ENCODE measurements at places on chromosomes 1 and 21.
A peak's percentile ranks its signal among the peaks of the same experiment; 100 is the strongest.

GRCh38 chr1:119771016-119771415 lies 2.3 kb upstream of the HMGCS2 start:
- DNase-seq: peak; percentile 77

DNA sequence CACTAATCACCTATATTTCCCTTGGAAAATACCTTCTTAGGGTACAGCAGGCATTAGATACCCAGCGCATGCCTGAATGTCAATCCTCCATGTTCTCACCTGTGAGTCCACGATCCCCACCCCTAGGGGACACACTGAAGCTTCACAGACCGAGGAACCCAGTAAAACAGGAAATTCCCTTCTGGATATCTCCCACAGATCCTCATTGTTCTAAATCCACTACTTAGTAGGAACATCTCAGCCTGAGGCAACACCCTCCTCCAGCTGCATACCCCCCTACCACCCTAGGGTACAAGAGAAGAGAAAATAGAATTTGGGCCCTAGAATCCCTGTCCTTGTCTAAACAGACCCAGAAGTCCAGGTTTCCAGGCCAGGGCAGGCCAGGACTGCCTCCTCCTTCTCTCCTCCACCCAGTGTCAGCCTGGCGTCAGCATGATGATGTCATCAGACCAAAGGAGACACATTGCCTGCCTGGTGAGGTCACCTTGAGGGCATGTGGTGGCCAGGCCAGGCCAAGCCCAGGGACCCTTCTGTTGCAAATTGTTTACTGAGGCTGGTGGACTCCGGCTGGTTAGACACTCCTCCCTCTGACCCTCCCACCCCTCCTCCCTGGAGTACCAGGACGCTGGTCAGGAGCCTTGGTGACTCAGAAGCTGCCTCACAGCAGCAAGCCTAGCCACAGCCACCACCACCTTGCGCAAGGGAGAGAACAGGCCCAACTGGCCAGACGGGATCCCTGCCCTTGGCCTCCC lies 6.2 kb downstream of the NECTIN4 start:
- peak; percentile 95 for DNase-seq

DNA sequence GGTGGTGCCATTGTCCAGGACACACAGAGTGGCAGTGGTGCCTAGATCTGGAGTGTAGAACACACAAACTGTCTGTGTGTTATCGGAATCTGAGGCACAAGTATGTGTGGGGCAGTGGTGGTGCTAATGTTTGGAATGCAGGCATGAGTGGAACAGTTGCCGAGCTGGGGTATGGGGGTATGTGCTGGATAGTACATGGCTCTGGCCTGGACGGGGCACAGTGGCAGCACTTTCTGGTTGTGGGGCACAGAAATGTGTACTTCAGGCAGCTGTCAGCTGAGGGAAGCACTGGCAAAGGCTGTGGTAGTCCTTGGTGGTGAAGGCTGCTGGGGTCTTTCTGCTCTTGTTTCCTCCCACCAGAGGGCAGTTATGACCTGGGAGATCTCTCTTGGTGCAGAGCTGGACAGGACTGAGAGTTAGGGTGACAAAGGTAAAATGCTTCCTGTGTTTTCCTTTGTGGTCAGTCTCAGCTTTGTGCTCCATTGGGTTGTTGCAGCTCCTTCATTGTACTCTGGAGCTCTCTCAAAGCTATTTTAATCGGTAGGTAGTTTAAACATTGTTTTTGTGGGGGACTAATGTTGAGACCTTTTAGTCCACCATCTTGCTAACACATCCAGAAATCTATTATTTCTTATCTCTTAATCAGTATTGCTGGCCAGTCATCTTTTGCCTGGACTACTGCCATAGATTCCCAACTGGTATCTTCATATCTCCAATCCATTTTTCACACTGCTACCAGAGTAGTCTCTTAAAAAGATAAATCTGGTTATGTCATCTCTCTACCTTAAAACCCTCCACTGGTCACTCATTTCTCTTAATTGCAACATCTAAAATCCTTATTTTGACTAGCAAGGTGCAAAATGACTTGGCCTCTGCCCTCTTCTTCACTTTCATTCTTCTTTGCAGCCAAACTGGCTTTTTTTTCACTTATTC lies 83.9 kb upstream of the NBPF4 start:
- no peak for DNase-seq

- DNase-seq: no peak
Measured at GRCh38 chr1:117392771-117393170, 25.5 kb downstream of the MAN1A2 start.

DNA sequence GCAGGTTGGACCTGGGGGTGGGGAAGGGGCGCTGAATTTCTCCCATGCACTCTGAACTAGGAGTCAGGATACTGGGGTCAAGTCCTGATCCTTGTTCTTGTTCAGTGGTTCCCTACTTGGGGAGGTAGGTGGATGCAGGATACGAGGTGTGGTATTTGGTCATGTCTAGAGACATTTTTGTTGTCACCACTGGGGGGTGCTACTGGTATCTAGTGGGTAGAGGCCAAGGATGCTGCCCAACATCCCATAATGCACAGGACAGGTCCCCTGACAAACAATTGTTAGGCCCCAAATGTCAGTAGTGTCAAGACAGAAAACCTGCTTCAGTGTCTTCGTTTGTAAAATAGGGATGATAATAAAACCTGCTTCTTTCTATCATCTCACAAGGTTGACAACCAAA lies 259.0 kb upstream of the FOXD3 start:
- DNase-seq: no peak

DNA sequence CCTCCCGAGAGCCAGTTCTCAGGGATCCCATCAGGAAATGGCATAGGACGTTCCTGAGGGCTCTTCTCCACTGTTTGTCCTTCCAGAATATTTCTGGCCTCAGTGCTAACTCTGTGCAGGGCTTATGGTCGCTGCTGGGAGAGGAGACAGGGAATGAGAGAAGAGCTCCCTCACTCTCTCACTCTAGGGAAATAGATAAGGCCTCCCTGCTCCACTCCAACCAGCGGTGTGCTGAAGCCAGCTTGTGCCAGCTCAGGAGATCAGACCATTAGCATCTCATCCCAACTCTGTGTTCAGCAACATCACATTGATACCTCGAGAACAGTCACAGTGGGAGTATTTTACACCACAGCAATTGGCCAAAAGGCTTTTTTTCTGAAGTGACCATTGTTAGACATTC lies 49.2 kb upstream of the ZC3H12A start:
- DNase-seq: no peak

- peak; percentile 16 for DNase-seq
Measured at GRCh38 chr1:200740571-200741208, 2.0 kb downstream of the CAMSAP2 start.

DNA sequence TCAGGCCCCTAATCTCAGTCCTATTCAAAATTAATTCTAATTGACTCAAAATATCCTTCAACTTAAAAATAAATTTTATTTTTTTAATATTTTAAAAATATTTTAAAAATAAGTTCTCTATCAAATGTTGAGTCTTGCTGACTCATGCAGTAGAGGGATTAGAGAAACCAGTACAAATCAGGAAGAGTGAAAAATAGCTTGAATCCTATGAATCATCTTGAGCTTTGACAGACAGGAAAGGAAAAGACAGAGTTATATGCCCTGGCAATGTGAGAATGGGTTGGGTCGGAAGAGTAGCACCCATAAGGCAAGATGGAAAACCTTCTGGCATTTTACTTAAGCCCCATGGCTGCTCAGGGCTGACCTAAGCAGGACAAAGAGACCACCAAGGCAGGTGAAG lies 346.6 kb upstream of the RUNX1 start:
- no peak for DNase-seq

DNA sequence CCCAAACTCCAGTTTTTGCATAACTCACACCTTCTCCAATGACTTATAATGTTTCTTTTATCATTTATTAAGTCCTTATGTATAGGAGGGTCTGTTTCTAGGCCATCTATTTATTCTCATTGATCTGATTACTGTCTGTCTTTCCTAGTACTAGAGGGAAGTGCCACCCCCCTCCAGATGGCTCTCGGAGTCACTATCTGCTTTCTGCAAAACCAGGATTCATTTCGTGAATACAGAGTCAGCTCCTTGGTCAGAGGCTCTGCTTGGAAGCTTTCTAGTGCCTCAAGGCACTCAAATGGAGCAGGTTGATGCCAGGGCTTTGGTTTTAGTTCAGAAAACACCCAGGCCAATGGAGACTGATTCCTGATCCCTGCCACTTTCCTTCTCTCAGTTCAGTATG lies 102.3 kb upstream of the CD34 start:
- DNase-seq: no peak

- no peak for DNase-seq
Measured at GRCh38 chr1:5887349-5887970, 104.8 kb downstream of the NPHP4 start.

DNA sequence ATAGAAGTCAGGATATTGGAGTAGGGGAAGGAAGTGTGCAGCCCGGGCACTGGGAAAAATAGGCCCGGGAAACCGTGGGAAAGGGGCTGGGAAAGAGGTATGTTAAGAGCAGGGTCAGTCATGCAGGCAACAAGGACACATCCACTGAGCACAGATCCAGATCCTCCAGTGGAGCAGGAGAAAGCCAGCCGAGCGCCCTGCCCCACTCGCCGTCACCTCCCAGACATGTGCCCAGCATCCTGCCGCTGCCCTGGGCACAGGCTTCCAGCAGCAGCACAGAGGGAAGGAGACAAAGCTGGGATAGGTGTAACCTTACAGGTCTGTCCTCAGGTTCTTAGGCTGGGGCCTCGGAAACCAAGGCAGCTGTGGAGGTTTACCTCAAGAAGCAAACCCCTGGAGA lies 64.2 kb downstream of the FAM163A start:
- DNase-seq: no peak

DNA sequence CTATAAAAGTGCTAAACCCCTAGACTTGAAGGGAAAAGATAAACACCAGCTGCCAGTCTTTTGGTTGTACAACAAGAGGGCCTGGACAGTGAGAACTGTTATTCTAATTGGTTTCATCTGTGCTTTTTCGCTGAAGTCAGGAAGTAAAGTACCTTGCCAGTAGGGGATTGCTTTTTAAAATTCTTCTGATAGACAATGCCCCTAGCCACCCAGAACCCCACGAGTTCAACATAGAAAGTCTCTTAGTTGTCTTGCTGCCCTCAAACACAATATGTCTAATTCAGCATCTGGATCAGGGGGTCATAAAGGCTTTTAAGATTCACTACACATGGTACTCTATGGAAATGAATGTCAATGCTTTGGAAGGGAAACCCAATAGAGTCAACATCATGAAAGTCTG lies 289.2 kb downstream of the TBX15 start:
- DNase-seq: no peak

GRCh38 chr1:241464985-241465384 lies 54.6 kb downstream of the FH start:
- DNase-seq: no peak

DNA sequence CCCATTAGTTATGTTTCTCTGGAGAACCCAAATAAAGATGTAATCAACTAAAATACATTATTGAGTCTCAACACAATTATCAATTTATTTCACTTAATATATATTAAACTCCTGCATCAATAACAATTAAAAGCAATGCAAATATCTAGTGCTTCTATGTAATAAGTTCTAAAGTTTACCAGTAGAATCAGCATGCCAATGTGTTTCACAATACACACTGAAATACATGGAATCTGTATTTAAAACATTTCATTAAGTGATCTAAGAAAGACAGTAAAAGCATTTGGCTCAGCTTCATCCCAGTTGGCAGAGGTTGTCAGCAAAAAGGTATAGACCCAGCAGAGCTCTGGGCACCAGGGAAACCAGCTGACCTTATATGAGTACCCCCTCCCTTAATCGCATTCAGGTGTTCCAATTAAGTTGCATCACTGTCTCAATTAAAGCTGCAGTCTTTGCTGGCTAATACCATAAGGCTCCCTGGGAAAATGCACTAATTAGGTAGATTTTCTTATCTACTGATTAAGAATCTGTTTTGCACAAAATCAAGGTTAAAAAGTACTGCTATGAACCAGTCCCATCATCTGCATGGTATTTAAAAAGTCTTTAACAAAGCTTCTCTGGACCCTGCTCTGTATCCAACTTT lies 63.1 kb downstream of the NIBAN1 start:
- no peak for DNase-seq

GRCh38 chr1:207579436-207579799 lies 65.5 kb upstream of the CR1L start:
- DNase-seq: peak; percentile 75

GRCh38 chr1:183634429-183635065 lies 1.0 kb downstream of the ARPC5 start:
- DNase-seq: no peak

DNA sequence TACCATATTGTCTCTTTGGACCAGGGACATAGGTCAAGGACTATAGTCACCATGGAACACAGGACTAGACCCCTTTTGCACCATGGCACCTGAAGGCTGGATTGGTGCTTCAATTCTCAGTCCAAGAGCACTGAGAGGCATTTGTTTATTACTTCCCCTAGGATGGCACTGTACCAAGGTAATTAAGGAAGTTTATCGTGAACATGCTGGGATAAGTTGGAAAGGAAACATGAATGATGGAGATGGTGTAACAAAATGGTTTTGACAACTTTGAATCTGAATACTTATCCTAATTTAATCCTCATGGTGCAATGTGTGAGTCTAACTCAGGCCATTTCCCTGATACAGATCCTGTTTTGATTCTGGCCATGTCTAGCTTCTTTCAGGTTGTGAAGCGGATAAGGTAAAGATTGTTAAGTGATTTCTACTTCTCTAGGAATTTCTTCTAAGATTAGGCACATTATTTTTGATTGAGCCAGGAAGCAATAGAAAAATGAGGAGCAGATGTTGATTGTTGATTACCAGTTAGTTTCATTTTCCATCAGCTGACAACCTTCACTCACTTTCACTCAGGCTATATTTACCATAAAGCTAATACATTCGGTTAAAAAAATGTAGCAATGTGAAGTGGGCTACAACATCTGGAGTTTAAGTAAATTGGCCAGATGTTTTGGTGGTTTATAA lies 37.3 kb upstream of the SIPA1L2 start:
- DNase-seq: no peak

DNA sequence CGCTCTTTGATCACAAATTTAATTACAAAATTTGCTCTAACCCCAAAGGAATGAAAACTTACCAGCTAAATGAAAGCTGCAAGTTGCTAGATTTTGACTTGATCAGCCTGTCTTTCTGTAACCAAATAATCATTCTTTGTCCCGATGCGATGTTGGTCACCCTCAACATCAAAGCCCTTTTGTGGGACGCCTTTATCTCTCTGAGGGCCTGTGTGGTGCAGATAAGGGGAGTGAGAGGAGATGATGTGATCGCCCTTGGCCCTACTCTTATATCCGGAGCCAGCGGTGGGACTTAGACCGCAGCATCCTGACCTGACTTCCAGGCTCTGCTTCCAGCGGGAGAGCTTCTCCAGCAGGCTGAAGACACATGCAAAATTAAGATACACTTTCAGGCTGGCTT lies 19.3 kb upstream of the UMODL1 start:
- no peak for DNase-seq

DNA sequence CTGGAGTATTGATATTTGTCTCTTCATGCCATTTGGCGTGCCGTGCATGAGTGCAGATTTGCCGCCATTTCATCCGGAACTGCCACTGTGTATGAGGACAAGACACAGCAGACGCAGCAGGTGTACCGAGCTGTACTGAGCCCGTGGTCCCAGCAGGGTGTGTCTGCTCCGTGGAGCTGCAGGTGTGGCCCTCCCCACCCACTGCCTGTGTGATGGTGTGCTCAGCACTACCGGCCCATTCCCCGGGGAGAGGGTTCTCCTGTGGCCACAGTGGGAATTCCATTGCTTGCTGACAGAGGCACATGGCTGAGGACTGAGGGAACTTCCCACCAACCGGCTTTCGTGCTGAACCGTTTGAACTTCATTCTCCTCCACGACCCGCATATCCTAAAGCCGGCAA lies 34.3 kb upstream of the COL6A1 start:
- no peak for DNase-seq

Measured in stomach (tissue), 19 donors.